ENCODE measurements at places on chromosomes 16 and 17. TPM values are rescaled to one million over a fixed set of nuclear protein-coding genes. Genes with fewer than 3 reads are reported as not detected.

Gene TEX19
- not detected for total RNA-seq

Gene CLEC10A
- 0.42 TPM for total RNA-seq

Gene POLR2C
- 92.3 TPM for total RNA-seq

Gene GUCY2D
- total RNA-seq: not detected

Gene COX11
- total RNA-seq: 54.8 TPM

Gene NFAT5
- 39.0 TPM for total RNA-seq

Gene CSH1
- not detected for total RNA-seq

- no peak for DNase-seq
Measured at GRCh38 chr17:50681263-50682200, 26.2 kb downstream of the ANKRD40 start.

GRCh38 chr17:8887834-8888703 lies 20.6 kb upstream of the PIK3R6 start:
- DNase-seq: no peak

GRCh38 chr17:39861235-39861634 lies 2.9 kb downstream of the IKZF3 start:
- DNase-seq: no peak

DNA sequence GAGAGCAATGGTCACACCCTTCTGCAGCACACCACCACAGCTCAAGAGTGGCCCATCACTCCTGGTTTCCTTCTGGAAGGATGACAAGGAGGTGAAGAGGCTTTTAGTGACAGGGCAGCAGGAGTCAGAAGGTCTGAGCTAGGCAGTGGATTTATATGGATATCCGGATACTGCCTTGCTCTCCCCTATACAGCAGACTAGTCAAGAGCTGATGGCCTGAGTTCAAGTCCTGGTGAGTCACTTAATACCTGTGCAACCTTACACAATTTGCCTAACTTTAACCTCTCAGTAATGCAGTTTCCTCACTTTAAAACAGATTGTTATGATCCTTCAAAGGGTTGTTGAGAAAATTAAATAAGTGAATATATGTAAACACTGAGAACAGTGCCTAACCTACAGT lies 22.9 kb downstream of the MYO18A start:
- no peak for DNase-seq

DNA sequence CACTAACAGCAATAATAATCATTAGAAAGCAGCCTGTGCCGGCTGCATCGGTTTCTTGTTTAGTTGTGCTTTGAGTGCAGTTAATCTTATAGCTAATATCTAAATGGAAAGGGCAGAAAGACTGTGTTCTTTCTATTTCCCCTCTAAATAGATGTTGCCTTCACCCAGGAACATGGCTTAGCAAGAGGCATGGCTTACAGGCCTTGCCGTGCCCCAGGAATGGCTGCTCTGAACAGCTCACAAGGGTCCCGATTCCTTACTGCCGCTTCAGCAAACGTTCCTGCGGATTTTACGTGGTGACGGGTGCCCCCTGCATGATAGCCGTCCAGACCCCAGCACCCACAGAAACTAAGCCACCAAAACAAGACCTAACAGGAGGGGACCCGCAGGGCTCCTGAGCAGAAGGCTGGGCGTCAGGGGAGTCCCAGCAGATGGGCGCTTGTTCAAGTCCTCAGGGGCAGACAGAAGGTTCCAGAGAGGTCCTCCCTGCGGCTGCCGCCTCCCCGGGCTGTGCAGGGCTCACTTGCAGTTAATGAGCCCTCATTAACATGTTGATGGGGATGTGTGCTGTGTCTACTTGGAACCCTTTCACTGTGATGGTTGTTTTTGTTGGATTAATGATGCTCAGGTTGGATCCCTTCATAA lies 52.5 kb upstream of the ENPP7 start:
- DNase-seq: no peak

DNA sequence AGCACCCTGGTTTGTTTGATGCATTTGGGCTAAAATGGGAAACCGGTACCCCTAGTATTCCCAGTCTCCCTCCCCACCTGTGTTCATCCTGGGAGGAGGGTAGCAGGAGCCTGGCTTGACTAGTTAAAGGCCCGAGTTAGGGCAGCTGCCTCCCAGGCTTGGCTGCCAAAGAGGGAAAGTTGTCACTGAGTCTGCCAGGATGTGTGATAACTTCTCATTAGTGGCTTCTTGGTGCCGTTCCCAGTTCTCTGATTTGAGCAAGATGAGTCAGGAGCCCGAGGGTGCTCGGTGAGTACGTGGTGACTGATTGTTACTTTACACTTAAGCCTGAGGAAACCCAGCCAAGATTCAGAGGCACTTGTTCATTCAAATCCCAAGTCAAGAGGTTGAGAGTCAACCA lies 2.5 kb downstream of the KRT32 start:
- no peak for DNase-seq

- no peak for DNase-seq
Measured at GRCh38 chr16:57630931-57631845, 2.8 kb downstream of the ADGRG1 start.

- DNase-seq: no peak
Measured at GRCh38 chr16:51994597-51994996, 552.3 kb downstream of the TOX3 start.

- no peak for DNase-seq
Measured at GRCh38 chr17:31067691-31068184, 27.0 kb upstream of the NF1 start.

- no peak for DNase-seq
Measured at GRCh38 chr16:15782573-15783365, 74.1 kb downstream of the MYH11 start.

- DNase-seq: no peak
Measured at GRCh38 chr16:54462151-54462651, 175.6 kb upstream of the IRX3 start.

- no peak for DNase-seq
Measured at GRCh38 chr17:81566461-81567126, 14.4 kb upstream of the FAAP100 start.

GRCh38 chr16:24969071-24969470 lies 46.1 kb downstream of the ARHGAP17 start:
- no peak for DNase-seq

GRCh38 chr17:76930107-76930506 lies 61.9 kb downstream of the MGAT5B start:
- DNase-seq: no peak

All from CD8-positive, alpha-beta memory T cell (primary cell).